Right renal pelvis (tissue), 4 donors: ENCODE measurements at places on chromosomes 5 and 9. TPM values are rescaled to one million over a fixed set of nuclear protein-coding genes. Genes with fewer than 3 reads are reported as not detected.

DNA sequence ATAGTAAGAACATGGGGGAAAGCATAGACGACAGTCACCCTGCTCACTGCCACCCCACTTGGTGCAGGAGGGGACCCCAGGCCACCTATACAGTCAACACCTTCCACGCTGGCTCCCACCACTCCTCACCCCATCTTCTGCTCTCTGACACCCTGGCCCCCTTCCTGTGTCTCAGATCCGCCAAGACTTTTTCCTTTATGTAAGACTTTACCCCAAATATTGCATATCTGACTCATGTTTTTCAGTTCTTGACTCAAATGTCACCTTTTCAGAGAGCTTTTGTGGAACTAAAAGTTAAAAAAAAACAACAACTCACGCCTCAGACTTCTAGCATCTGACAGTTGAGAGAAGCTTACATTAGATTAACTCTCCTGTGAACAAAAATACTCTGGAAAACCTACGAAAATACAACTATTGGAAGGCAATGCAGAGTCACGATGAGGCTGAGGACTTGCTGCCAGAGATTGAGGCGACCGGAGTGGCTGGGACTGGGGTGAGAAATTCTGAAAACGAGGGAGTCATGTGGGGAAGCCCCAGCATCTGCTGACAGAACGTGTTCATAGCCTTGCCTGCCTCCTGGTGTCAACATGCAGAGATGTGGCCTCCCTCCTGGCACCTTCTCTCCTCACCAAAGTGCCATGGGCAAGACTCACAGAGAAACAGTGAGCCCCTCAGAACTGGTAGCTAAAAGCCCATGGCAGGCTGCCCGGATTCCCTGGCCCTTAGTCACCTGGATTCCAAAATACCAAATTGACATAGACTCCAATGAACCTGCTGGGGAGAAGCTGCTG lies 22.4 kb upstream of the FCN2 start:
- no peak for DNase-seq

GRCh38 chr9:122498883-122499288 lies 11.7 kb upstream of the OR1J2 start:
- no peak for DNase-seq

The NELFB gene
- 69.7 TPM for polyA plus RNA-seq

DNA sequence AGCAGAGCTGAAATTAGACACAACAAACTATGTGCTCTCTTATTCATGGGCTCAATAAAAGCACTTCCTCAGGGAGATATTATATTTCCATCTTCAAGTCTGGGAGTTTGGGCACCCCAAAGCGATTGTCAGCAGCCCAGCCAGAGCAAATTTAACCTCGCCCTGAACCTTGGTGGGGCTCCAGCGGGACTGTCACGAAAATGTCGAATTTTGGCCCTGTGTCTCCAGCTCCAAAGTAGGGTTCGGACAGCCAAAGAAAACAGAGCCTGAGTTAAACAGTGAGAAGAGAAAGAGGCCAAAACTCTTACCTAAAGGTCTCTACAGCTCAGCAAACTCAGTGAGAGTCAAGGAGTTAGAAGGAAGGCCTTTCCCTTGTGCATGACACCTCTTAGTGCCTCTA lies 432.9 kb downstream of the SPATA31D1 start:
- no peak for DNase-seq

DNA sequence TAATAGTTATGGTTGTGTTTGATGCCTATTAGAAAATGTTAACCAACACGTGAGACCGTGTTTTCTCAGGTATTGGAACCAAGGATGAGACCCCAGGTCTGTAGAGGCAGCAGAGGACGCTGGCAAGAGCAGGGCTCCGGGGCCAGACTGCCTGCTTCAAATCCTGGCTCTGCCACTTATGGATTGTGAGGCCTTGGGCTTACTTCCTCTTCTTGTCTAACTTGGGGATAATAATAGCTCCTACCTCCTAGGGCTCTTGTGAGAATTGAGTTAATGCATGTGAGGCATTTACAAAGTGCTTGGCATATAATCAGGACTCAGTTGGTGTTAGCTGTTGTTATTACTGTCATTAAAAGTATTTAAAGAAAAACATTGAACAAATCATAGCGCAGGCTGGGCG lies 85.5 kb upstream of the PITX1 start:
- DNase-seq: no peak

The ST8SIA4 gene
- polyA plus RNA-seq: 6.2 TPM
